Natural killer cell treated with Interleukin-12 subunit alpha and Interleukin-12 subunit beta and Interleukin-15 and Interleukin-18, amount 100 ng/mL, for 72 hours (primary cell): ENCODE measurements at places on chromosomes 7 and 10. TPM values are rescaled to one million over a fixed set of nuclear protein-coding genes. Genes with fewer than 3 reads are reported as not detected.

DNA sequence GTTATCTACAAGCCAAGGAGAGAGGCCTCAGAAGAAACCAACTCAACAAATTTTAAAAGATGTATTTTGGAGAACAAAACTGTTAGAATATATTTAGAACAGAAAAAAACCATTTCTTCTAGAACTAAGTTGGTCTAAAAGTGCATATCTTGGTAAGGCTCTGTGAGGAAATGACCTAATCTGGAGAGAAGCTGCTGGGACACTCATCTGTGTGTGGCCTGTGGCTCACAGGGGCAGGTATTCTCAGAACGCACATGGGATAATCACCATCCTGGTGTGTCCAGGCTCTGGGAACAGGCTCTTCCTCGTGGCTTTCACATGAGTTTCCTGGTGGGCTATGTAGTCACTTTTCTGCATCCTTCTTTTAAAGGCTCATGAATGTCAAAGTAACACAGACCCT lies 38.1 kb upstream of the PRSS1 start:
- H3K27ac ChIP-seq = peak overlapping the region; percentile 91
- no peaks in the 10 kb centered on the region for H3K36me3 ChIP-seq
- H3K4me3 ChIP-seq = peak overlapping the region; percentile 83

DNA sequence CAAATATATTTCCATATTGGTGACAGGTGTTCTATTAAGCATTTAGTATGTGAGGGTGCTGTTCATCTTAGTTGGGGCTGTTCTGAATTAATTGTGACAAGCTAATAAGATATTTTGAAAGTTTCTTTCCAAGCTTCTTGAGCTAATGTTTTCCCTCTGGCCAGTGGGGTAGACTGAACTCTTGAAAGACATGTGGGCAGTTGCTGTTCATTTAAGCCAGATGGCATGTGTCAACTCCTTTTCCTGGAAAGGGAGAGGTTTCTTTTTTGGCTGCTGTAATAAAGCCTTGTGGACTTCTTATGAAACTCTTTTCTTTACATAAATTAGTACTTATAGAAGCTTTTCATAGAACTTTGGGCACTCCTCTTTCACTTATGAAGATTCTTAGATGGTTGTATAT lies 21.7 kb downstream of the RAB18 start:
- no peak overlapping the region for H3K4me3 ChIP-seq
- H3K4me1 ChIP-seq = peaks cover 47% of the 10 kb centered on the region
- no peaks in the 10 kb centered on the region for H3K27me3 ChIP-seq
- no peak for DNase-seq
- H3K36me3 ChIP-seq = no peaks in the 10 kb centered on the region

DNA sequence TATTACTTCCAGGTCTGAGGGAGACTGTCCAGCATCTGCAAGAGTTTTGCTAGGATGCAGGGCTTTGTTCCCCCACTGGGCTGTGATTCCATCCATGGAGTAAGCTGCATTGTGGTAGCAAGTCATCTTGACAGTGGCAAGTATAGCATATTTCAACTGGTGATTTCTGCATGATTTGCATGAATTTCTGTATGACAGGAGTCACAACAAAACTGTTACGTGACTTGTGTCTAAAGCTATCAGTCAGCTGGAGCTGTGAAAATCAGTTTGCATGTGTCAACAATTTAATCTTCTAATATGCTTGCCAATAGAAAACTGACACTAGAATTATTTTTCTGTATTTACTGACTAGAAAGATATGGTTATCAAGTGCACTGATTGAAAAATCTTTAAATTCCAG lies 344.3 kb downstream of the AUTS2 start:
- H3K4me1 ChIP-seq = peaks cover 13% of the 10 kb centered on the region
- no peak overlapping the region for H3K27ac ChIP-seq
- no peaks in the 10 kb centered on the region for H3K36me3 ChIP-seq
- DNase-seq = no peak

DNA sequence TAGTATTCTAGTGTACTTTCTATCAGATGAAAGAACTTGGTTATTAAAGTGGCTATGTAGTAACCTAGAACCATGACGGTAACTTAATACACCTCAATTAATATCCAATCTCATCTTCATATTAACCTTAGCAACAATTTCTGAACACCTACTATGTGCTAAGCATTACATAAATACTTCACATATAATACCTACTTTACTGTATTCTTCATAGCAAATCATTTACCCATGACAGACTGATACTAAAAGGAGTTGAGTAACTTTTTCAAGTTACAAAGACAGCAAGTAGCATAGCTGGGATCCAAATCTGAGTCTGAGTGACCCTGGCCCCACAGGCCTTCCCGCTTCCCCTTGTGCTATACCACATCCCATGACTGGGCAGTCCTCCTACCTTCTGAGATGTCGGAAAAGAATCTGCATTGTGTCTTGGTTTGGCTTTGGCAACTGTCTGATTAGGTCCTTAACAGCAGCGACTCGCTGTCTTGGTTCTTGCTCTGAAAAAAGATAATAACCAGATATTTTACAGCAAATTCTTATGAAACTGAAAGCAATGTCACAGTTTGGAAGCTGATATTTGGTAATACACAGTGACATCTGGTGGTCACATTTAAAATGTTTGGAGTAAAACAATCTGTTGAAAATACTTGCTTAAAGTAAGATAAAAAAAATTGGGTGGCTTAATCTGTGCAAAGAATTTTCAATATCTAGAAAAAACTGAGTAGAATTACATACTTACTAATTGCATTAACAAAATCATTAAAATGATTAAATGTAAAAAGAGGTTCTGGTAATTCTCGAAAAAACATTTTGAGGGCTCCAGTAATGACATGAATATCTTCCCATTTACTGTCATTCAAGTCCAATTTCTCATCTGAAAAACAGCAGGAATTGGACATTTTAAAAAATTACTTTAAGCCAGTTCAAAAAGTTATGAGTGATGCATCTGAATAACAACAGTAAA lies 120.1 kb downstream of the ARHGAP12 start:
- H3K27ac ChIP-seq = peak overlapping the region; percentile 84
- H3K27me3 ChIP-seq = no peaks in the 10 kb centered on the region
- H3K4me1 ChIP-seq = peaks cover 6% of the 10 kb centered on the region
- H3K36me3 ChIP-seq = no peaks in the 10 kb centered on the region
- H3K4me3 ChIP-seq = peak overlapping the region; percentile 67
- no peak for DNase-seq

The TSC22D4 gene
- 134 TPM for total RNA-seq
